ENCODE measurements at places on chromosomes 1 and 21. TPM values are rescaled to one million over a fixed set of nuclear protein-coding genes. Genes with fewer than 3 reads are reported as not detected.
A peak's percentile ranks its signal among the peaks of the same experiment; 100 is the strongest.

DNA sequence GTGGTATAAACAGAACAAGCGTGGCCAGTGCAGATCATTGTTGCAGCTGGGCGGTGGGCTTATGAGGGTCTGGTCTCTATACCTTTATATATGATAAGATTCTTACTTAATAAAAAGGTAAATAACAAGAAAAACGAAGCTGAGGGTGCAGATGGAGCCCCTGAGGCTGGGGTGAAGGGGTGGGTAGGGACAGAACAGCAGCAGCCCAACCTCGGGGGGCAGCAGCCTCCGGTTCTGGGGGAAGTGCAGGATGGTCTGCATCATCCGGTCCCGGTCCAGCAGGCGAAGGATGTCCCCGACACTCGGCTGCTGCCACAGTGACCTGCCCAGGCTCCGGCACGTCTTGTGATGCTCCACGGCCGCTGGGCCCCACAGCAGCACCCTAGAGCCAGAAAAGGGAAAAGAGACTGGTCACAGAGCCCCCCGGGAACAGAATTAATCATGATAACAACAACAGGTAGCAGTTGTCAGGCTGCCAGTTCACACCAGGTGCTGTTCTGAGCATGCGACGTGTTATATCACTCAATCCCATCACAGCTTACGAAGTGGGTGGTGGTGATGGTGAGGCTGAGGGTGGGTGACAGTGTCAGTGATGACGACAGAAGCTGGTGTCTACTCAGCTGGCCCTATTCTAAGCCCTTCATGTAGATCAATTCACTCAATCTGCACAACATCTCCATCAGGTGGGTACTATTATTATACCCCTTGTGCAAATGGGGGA lies 35.5 kb downstream of the MRAP start:
- no peak for DNase-seq

GRCh38 chr21:33007747-33008146 lies 18.0 kb upstream of the OLIG2 start:
- no peak for DNase-seq

GRCh38 chr1:160075836-160076235 lies 5.5 kb upstream of the KCNJ9 start:
- DNase-seq, result no peak

GRCh38 chr1:165954940-165955339 lies 127.5 kb downstream of the UCK2 start:
- DNase-seq, result peak; percentile 69

The C1orf210 gene
- polyA plus RNA-seq, result not detected

GRCh38 chr1:241839369-241839979 lies 8.5 kb upstream of the EXO1 start:
- DNase-seq, result no peak

GRCh38 chr1:236141447-236142252 lies 689 bp upstream of the GPR137B start:
- DNase-seq, result peak; percentile 56

The PHLDA3 gene
- polyA plus RNA-seq, result 122 TPM

The REN gene
- 1.2 TPM for polyA plus RNA-seq

The ZYG11B gene
- polyA plus RNA-seq, result 6.5 TPM

DNA sequence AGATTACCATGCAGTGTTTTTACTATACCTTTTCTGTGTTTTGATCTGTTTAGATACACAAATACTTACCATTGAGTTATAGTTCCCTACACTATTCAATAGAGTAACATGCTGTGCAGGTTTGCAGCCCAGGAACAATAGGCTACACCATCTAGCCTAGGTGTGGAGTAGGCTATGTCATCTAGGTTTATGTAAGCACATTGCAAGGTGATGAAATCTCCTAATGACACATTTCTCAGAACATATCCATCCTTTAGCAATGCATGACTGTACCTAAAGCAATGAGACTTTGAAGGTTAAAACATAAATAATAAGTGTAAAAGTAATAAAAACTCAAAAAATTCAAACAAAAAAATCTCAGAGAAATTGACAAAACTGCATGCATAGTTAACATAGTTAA lies 358.6 kb downstream of the USH2A start:
- DNase-seq, result peak; percentile 66
